Upper lobe of right lung (tissue), 1 donor: ENCODE measurements at places on chromosomes 4 and X. TPM values are rescaled to one million over a fixed set of nuclear protein-coding genes. Genes with fewer than 3 reads are reported as not detected.

The PLXNB3 gene
- 3.3 TPM for total RNA-seq

The WNK3 gene
- 1.8 TPM for total RNA-seq

GRCh38 chrX:69493193-69493592, 10.9 kb upstream of the NALF2 start:
- DNase-seq, result no peak
- peaks cover 5% of the 10 kb centered on the region for H3K27me3 ChIP-seq
- H3K27ac ChIP-seq, result no peak overlapping the region
- H3K4me3 ChIP-seq, result no peak overlapping the region
- no peaks in the 10 kb centered on the region for H3K36me3 ChIP-seq

- H3K27me3 ChIP-seq, result no peaks in the 10 kb centered on the region
- no peak overlapping the region for H3K4me3 ChIP-seq
- H3K36me3 ChIP-seq, result no peaks in the 10 kb centered on the region
- H3K27ac ChIP-seq, result no peak overlapping the region
- H3K4me1 ChIP-seq, result peaks cover 31% of the 10 kb centered on the region
Measured at GRCh38 chr4:153529646-153530045, 63.5 kb downstream of the TMEM131L start.

DNA sequence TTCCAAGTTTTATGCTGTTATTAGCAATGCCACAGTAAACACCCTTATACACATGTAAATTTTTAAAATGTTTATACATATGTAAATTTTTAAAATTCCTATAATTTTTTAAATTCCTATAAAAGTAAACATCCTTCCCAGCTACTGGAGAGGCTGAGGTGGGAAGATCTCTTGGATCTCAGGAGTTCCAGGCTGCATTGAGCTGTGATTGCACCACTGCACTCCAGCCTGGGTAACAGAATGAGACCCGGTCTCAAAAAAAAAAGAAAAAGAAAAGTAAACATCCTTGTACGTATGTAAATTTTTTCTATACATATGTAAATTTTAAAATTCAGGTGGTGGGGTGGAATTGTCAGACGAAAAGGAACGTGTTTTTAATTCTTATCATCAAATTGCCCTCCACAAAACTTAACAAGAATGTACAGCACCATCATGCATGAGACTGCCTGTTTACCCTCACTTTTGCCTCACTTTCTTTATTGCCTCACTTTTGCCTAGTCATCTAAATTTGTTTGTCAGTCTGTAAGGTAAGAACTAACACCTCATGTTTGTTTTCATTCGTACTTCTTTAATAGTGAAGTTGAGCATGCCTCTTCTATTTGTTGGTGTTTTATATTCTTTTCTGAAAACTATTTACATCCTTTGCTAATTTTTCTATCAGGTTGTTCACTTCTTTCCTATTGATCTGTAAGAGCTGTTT, 8.0 kb downstream of the SLC7A3 start:
- H3K27me3 ChIP-seq, result no peaks in the 10 kb centered on the region
- no peak for DNase-seq
- H3K27ac ChIP-seq, result no peak overlapping the region
- no peak overlapping the region for H3K4me3 ChIP-seq
- H3K4me1 ChIP-seq, result no peaks in the 10 kb centered on the region

GRCh38 chr4:338759-339097, 1.1 kb downstream of the ZNF141 start:
- no peak for DNase-seq
- H3K36me3 ChIP-seq, result peaks cover 1% of the 10 kb centered on the region
- H3K4me3 ChIP-seq, result peak overlapping the region; percentile 98
- H3K4me1 ChIP-seq, result peaks cover 11% of the 10 kb centered on the region
- H3K27me3 ChIP-seq, result no peaks in the 10 kb centered on the region
- no peak overlapping the region for H3K27ac ChIP-seq

GRCh38 chrX:135170877-135171519, at the start of gene CT55:
CT55 (minus strand) TSS chrX:135171398; CDS start chrX:135171171, 227 bp downstream.
- H3K27ac ChIP-seq, result no peak within 1 kb of the TSS
- no peaks in the 10 kb centered on the region for H3K27me3 ChIP-seq
- no peaks in the 10 kb centered on the region for H3K4me1 ChIP-seq
- DNase-seq, result no peak
- H3K4me3 ChIP-seq, result no peak within 1 kb of the TSS
- no peaks in the 10 kb centered on the region for H3K36me3 ChIP-seq

- peak overlapping the region; percentile 47 for H3K4me3 ChIP-seq
- H3K27ac ChIP-seq, result no peak overlapping the region
- no peaks in the 10 kb centered on the region for H3K36me3 ChIP-seq
- no peak for DNase-seq
- peaks cover 5% of the 10 kb centered on the region for H3K4me1 ChIP-seq
Measured at GRCh38 chr4:182447767-182448280, 204.6 kb downstream of the TENM3 start.

GRCh38 chr4:152247271-152247975, 288.5 kb downstream of the FBXW7 start:
- no peaks in the 10 kb centered on the region for H3K4me1 ChIP-seq
- H3K27me3 ChIP-seq, result no peaks in the 10 kb centered on the region
- no peaks in the 10 kb centered on the region for H3K36me3 ChIP-seq

DNA sequence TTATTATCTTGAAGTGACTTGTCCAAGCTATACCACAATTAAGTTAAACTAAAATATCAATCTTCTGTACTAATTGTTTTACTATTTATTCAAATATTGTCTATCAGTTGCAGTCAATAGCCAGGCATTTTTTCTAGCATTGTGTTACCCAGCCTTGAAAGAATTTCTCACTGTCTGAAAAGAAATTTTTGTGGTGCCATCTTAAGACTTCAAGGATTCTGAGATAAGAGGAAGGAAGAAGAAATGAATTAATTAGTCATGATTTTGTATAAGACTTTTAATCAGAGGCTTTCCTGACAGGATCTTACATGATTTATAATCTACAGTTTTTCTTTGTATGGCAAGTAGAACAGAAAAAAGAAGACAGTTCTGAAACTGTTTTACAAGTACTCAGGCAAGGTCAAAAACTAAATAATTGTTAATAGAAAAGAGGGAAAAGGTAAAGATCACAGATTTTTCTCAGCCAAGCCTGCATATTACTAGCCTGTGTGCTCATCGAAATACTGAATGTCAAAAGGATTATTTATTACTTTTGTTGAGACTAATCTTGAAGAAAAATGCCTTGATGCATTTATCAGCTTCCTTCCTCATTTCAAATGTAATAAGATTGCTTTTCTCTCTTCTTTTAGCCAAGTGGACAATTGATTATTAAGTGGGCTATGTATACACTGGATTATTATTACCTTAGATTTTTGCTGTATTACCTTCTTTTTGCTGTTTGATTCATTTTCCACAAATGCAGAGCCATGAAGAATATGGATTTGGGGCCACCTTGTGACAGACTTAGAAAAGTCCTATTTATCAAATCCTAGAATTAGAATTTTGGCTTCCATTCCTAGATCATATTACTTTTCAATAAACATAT, 53.8 kb downstream of the CXCL1 start:
- no peaks in the 10 kb centered on the region for H3K36me3 ChIP-seq
- peaks cover 4% of the 10 kb centered on the region for H3K4me1 ChIP-seq
- no peaks in the 10 kb centered on the region for H3K27me3 ChIP-seq
- no peak overlapping the region for H3K27ac ChIP-seq
- no peak overlapping the region for H3K4me3 ChIP-seq
